ENCODE measurements at places on chromosomes 1 and 21.
A peak's percentile ranks its signal among the peaks of the same experiment; 100 is the strongest.

GRCh38 chr1:46595127-46595526 is 8.9 kb downstream of the MKNK1 start:
- DNase-seq = no peak

DNA sequence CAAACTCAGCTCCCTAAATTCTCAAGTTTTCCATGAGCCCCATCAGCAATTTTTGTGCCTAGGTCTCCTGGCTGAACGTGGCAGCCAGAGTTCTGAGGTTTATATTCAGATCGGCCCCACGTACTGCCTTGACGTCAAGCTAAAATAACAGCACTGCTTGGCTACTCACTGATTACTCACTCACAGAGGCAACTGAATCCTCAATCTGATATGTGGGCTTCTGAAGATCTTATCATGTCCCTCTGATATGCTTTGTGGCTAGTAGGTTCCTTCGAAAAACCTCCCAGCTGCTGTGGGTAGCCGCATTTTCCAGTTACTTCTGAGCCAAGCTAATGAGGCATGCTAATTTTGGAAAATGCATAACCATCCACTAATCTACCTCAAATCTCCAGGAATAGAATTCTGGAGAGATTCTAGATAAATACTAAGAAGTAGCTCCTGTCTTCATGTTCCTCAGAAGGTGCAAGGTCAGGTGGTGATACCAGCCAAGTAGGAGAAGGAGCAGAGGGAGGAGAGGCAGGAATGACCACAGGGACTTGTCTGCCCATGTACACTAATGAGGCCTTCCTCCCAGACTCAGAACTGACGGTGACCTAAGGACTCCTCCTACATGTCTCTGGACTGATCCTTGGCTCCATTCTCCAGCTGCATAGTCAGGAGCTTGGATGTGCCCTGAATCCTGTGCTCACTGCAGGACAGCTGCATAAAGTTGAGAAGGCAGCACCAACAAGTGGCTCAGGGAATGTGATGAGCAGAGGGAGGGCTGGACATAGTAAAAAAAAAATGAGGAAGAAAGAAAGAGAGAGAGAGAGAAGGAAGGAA is 263.7 kb downstream of the TNR start:
- DNase-seq = no peak

- no peak for DNase-seq
These were observed 31.4 kb downstream of the PODN start for GRCh38 chr1:53093451-53093754.

DNA sequence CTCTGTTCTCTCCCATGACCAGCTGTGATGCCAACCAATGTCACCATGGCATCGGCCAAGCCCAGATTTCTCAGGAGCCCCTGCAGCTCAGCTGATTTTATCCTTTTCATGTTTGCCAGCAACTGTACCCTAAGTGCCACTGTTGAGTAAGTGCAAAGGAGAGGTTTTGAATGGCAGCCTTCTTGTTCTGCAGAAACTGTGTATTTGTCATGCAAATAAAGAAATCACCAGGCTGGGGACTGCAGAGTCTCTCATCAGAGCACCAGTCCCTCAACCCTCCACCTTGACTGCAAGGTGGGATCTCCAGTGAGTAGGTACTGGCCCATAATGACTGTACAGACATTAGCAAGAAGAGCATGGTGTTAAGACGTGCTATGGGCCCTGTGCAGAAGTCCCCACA is 26.6 kb downstream of the C8B start:
- no peak for DNase-seq

- no peak for DNase-seq
These were observed 8.3 kb upstream of the CHD5 start for GRCh38 chr1:6188466-6188865.

DNA sequence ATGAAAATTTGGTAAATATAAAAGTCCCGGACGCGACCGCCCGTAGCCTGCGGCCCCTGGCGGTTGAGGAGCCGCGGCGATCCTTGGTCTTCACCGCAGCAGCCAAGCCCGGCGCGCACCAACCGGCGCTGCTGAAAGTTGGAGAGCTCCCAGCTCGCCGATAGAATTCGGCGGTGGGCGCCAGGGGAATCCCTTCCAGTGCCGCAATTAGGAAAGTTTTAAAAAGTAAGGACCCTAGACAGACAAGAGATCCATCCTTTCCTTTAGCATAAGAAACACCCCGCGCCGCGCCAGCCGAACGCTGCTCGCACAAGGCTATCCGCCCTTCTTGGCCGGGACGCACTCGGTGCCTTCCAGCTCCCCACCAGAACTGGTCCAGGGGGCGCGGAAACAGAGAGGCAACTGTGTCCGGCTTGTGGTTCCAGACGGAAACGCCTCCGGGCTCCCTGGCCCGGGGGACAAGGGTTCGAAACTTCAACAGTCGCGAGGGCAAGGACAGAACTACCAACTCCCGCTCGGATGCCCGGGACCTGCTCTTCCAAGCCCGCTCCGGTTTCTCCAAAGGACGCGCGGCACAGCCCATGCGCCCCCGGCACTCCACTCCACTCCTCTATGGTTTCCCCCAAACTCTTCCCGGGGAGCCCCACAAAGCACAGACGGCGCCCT is 1.7 kb downstream of the FAM78B start:
- DNase-seq = peak; percentile 66

- DNase-seq = no peak
These were observed 8.6 kb upstream of the TACSTD2 start for GRCh38 chr1:58585581-58586151.

Data from NCI-H1105 (cell line).